ENCODE measurements at places on chromosomes 3 and 15. TPM values are rescaled to one million over a fixed set of nuclear protein-coding genes. Genes with fewer than 3 reads are reported as not detected.

FEZF2 gene
- total RNA-seq: not detected

MEGF11 gene
- total RNA-seq: not detected

TIMMDC1 gene
- 47.1 TPM for total RNA-seq

DNA sequence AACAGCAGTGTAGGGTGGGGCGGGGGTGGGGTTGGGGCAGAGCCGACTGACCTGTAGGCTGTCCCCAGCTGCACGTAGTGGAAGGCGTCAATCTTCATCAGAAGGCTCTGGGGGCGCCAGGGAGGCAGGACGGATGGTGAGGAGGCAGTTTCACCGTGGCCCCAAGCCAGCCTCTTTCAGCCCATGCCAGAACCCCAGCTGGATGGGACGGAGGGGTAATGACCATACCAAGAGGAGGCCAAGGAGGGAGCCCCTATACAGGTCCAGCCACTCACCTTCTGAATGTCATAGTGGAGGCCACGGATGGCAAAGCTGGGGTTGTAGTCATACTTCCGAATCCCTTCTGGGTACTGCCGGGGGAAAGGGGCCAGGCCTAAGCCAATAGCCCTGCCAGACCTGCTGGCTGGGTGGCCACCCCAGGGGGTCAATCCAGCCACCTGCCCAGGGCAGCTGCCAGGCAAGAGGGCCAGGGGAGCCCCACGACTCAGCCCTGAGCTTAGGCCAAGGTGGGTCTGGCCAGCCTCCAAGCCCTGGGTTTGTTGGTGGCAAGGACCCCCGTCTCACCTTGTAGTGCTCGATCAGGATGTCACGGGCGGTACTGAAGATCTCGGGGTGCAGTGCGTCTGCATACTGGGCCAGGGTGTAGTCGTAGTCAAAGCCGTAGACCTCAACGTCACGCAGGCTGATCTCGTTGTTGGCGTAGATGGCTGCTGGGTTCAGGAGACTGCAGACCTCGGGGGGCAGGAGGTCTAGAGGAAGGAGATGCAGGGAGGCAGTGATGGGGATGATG is 4.9 kb downstream of the NT5DC2 start:
- peak; percentile 41 for DNase-seq

GRCh38 chr3:106130384-106131198 is 261.8 kb upstream of the CBLB start:
- no peak for DNase-seq

GRCh38 chr15:66939451-66940023 is 125.9 kb upstream of the SMAD3 start:
- DNase-seq: no peak

GRCh38 chr15:67290319-67290718 is 35.7 kb downstream of the IQCH start:
- no peak for DNase-seq

DNA sequence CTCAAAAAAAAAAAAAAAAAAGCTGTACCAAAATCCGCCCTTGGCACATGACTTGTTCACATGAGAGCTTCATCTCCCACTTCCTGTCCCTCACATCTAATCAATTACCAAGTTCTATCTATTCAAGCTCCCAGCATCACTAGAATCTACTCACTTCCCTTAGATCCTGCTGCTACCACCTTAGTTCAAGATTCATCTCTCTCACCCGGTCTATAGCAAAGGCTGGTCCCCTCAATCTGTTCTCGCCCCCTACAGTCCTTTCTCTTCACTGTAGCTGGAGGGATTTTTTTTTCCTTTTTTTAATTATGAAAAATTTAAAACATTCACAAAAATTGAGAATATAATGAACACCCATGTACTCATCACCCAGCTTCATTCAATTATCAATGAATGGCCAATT is 16.7 kb upstream of the GPR160 start:
- DNase-seq: no peak

- no peak for DNase-seq
These were observed 28.9 kb downstream of the RAD51 start for GRCh38 chr15:40723919-40724318.
